Nucleus accumbens (tissue), 56 donors: ENCODE measurements at places on chromosomes 2 and 18.

GRCh38 chr2:69055688-69056470 lies 42.9 kb downstream of the ANTXR1 start:
- no peak for DNase-seq

DNA sequence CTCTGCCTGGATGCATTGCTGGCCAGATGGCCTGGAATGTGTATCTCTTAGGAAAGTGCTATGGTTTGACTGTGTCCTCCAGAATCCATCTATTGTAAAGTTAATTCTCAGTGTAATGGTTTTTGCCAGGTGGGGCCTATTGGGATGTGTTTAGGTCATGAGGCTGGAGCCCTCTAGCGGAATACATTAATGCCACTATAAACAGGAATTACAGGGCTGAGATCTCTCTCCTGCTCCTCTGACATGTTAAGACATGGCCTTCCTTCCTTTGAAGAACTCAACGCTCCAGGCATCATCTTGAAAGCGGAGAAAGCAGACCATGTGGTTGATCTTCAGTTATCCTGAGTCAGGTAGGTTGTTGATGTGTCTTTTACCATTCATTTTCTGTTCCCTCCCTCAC lies 276.4 kb downstream of the RPIA start:
- DNase-seq = no peak

DNA sequence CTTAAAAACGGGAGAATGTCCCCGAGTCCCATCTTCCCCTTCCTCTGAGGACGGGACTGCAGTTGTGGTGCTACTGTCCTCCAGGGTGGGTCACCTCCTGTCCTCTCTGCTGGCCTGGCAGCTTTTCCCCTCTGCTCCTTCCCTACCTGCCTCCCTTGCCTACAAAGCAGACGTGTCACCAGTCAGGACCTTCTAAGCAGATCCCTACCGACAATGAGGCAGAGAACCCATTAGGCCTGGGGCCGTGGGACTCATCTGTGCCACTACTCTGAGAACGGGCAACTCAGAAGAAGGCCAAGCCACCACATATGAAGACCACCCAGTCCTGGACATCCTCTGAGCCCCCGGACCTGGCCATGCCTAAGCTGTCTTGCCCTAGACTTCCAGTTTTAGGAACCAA lies 103.0 kb upstream of the TEX51 start:
- no peak for DNase-seq

DNA sequence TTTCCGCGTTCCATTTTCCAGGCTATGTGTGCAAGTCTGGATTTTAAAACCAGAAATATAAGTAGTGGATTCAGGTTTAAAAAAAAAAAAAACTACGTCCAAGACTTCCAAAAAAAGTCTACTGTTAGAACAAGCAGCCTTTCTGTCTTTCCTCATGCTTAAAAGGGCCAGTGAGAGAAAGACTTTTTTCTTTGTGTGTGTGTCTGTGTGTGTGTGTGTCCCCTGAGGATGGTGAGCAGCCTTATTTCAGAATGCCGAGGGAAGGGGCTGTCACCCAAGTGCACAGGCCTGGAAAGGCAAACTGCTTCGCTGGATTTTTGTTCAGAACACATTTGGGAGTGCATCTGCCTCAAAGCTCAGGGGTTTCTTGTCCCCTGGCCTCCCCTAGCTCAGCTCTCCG lies 98.8 kb downstream of the ZBTB7C start:
- no peak for DNase-seq

DNA sequence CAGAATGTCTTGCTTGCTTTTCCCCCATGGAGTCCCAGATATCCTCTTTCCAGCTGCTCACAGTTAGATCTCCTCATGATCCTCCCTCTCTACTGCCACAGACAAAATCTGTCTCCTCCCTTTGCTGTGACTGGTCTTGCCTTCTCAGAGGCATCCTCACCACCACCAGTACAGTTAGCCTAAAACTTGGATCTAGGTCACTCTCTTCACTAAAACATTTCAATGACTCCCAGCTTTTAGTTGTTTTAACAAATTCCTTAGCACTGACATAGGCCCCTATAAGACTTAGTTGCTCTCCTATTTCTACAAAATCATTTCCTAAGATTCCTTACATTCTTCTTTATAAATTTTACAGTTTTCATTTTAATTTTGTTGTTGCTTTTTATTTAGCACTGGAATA lies 734.2 kb upstream of the CHAC2 start:
- no peak for DNase-seq

DNA sequence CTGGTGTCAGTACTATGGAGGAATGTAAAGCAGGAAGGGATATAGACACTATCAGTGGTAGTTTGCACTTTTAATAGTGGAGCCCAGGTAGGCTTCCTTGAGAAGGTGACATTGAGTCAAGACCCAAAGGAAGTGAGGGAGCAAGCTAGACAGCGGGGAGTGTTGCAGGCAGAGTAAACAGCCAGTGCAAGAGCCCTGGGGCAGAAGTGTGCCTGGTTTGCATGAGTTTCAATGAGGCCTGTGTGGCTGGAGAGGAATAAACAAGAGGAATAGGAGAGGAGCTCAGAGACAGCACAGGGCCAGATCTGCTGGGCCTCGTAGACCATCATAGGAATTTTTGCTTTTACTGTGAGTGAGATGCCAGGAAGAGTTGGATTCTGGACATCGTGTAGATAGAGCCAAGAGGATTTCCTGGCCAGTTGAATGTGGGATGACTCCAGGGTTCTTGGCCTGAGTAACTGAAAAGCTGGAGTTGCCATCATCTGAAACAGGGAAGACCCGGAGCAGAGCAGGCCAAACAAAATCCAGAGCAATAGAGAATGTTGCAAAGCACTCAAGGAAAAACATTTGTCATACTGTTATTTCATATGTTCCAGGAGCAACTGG lies 102.5 kb downstream of the SP3 start:
- DNase-seq = no peak

DNA sequence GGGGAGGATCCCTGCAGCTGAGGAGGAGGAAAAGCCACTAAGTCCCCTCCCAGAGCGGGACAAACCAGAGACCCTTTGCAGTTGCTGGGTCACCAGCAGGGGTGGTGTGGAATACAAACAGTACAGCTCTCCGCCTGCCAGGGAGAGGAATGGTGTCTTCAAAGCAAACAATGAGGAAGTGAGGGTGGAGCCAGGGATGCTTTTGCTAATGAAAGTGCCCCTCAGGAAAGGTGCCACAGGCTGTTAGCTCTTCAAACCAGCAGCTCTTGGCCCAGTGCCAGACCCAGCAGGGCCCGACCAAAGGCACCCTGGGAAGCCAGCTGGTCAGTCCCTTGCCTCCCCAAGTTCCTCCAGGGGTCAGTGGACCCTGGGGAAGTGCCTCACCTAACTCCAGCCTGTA lies 102.8 kb downstream of the HIBCH start:
- DNase-seq = peak; percentile 4

DNA sequence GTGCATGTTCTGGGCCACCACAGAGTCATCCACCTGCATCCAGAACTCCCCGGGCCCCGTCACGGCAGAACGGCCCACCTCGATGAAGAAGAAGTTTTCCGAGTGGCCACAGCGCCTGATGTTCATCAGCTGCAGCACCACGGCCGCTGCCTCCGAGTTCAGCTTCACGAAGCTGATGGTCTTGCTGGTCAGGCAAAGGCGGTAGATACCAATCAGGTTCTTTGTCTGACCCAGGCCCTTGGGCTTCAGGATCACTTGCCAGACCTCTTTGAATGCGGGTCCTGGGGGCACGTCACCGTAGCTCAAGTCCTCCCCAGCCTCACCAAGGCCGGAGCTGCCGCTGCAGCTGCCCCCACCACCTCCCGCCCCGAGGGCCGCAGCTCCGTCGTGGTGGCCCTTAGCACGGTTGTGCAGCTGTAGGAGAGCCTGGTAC lies 1.6 kb downstream of the IRS1 start:
- DNase-seq = no peak

GRCh38 chr2:216004697-216005283 lies 8.6 kb downstream of the MREG start:
- no peak for DNase-seq

GRCh38 chr18:78821396-78821795 lies 158.2 kb upstream of the SALL3 start:
- no peak for DNase-seq

- DNase-seq = no peak
Observed at GRCh38 chr2:47654790-47655562, 128.0 kb upstream of the MSH6 start.

GRCh38 chr2:110866466-110866865 lies 134.1 kb downstream of the ACOXL start:
- DNase-seq = no peak

DNA sequence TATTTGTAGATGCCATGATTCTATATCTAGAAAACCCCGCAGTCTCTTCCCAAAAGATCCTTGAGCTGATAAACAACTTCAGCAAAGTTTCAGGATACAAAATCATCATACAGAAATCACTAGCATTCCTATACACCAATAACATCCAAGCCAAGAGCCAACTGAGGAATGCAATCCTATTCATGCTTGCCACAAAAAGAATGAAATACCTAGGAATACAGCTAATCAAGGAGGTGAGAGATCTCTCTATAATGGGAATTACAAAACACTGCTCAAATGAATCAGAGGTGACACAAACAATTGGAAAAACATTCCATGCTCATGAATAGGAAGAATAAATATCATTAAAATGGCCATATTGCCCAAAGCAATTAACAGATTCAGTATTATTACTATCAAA lies 551.4 kb upstream of the SLC39A10 start:
- DNase-seq = no peak

- DNase-seq = no peak
Observed at GRCh38 chr2:100524331-100524730, 38.5 kb upstream of the PDCL3 start.

DNA sequence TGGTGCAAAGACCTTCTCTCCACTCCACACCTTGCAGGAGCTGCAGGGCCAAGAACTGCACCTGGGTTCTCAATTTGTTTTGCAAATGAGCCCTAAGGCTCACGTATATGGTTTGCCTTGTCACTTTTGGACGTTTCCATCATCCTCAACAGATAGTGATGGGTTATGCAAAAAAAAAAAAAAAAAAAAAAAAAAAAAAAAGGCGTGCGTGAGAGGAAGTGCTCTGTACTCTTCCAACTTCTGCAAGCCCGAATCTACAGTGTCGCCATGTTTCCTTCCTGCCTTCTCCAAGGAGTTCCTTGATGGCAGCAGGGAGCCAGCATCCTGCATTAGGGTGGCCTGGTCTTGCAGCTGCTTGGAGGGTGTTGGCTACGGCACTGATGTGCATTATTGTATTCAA lies 4.0 kb upstream of the INHBB start:
- no peak for DNase-seq

DNA sequence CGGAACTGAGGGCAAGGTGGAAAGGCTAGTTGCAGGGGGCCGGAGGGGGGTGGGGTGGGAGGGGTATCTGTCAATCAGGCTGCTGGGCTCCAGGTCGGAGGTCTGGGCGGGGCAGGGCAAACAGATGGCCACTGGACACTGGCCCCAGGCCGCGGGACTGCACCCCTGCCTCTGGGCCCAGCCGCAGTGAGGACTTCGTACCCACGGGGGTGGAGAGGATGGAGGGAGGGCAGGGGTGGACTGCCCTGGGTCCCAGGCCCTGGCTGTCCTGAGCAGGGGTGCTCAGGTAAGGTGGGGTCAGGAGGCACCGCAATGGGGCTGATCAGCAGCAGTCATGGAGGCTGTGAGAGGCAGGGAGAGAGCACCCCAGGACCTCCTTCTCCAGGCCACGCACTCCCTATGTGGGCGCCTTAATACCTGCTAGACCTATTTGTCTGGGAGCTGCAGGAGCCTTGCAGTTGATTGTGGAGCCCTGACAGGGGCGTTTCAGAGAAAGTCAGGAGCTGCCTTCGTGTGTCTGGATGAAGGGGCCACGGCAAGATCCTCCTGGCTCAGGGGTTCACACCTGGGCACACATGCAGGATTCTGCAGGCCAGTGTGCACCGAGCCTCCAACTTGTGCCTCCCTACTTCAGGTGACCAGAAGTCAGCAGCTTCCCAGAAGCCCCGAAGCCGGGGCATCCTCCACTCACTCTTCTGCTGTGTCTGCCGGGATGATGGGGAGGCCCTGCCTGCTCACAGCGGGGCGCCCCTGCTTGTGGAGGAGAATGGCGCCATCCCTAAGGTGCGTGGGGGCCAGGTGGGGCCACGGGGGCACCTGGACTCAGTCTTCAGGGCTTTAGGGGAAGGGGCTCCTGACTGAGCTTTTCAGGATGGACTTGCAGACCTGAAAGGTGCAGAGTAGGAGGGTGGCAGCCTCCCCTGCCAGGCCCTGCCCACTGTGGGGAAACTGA lies 1.5 kb downstream of the CTDSP1 start:
- DNase-seq = no peak

DNA sequence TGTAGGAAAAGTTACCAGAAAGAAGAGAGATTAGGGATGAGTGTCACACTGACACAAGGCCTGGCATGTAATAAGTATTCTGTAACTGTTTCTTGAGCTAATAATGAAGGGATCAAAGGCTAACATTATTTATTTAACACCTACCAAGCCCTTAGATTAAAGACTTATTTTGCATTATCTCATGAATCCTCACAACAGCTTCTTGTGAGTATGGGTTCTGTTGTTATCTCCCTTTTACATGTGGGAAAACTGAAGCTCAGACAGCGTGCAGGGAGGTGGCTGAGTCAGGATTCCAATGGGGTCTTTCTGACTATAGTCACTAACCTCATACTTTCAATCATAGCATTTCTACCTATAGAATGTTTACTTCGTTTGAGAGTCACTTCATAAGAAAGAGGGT lies 79.0 kb upstream of the PROKR1 start:
- DNase-seq = no peak

DNA sequence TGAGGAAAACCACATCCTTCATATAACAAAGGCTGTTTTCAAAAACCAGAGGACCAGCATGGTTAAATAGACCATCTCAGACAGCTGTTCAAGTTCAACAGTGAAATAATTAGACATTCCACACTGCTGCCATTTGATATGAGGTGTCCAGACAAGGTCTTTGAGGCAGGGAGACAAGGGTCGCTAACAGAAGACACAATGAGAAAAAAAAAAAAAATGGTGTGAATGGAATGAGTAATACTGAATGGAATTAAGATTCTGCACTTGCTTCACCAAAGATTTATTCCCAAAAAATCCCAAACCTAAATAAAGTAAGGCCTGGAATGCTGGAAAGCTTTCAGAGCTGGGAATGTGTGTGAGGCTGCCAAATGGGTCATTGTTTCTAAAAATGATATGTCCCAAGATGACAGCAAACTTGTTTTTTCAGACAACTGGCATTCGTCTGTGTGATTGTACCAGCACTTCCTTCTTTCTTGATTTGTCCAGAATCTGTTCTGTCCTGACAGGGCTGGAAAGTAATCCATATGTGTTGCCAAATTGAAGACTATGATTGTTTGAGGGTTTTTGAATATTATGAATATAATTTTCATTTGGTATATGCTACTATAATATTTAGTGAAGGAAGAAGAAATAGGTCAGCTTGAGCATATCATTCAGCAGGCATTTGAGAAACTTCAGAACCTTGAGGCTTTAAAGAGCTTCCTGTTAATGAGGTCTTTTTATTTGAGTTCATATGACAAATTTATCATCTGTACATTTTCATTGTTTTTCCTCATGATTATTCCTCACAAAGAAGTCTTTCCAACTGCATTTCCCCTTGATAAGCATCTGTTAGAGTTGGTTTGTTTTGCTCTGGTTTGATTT lies 85.2 kb upstream of the ITGA4 start:
- DNase-seq = no peak
